ENCODE measurements at places on chromosomes 7 and 10. TPM values are rescaled to one million over a fixed set of nuclear protein-coding genes. Genes with fewer than 3 reads are reported as not detected.

NUPR2 gene
- total RNA-seq = not detected

LRRD1 gene
- not detected for total RNA-seq

- H3K36me3 ChIP-seq = no peaks in the 10 kb centered on the region
- no peaks in the 10 kb centered on the region for H3K27me3 ChIP-seq
- no peak overlapping the region for H3K27ac ChIP-seq
- no peak overlapping the region for H3K4me3 ChIP-seq
Observed at GRCh38 chr7:129498021-129498420, 4.3 kb upstream of the SMKR1 start.

DNA sequence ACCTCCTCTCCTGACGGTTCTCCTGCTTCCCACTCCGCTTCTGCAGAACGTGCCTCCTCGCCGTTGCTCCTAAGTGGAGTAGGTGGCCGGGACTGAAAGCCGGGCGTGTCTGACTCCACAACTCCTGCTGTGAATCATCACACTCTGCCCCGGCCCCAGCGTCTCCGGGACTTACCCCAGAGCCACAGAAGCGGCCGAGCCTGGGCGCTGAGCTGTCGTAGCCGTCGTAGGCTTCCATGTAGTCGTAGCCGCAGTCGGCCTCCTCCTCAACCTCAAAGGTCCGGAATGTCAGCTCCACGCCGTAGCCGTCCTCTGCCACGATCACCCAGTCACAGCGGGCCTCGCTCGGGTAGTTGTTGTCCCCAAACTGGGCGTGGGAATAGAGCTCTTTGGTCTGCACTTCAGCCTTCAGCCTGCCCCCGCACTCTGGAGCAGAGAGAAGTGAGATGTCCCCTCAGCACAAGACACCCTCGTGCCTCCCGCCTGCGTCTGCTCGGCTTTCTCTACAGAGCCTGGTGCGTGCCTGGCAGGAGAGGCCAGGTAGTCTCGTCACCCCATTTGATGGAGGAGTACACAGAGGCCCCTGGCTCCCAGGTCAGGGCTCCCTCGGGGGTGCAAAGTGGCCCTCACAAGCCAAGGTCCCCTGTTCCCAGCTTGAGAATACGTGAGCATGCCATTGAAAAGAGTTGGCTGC lies 11.2 kb upstream of the OPALIN start:
- H3K36me3 ChIP-seq = no peaks in the 10 kb centered on the region
- H3K4me1 ChIP-seq = no peaks in the 10 kb centered on the region
- no peaks in the 10 kb centered on the region for H3K27me3 ChIP-seq
- H3K27ac ChIP-seq = no peak overlapping the region
- DNase-seq = no peak

DNA sequence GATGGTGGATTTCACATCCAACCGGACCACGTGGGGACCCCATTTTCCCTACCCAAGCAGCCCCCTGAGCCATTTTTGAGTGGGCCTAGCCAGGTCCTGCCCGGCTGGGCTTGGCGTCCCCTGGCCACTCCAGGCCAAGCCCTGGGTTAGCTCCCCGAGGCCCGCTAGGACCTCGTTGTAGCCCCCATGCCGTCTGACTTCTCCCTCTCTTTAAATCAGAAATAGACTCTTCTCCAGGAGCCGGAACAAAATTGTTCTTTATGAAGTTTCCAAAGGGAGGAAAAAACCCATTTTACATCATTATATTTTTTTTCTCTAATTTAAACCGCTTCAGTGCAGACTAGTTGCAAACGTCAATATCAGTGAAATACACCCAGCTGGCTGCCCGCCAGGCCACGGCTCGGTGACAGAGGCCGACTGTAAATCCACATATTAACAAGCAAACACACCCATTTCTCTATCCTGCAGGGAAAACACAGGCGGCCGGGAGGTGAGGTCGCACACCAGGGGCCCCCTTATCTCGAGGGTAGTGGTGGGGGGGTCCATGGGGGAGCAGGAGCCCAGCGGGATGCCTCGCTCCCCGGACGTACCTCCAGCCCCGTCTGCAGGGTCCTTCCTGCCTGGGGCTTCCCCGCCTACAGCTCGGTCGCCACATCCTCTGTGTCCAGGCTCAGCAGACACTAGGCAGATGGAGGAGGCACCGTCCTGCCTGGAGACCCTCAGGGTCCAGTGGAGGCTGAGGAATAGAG lies 72.7 kb downstream of the ELFN1 start:
- no peaks in the 10 kb centered on the region for H3K27me3 ChIP-seq
- DNase-seq = no peak
- no peak overlapping the region for H3K4me3 ChIP-seq
- H3K36me3 ChIP-seq = no peaks in the 10 kb centered on the region
- no peaks in the 10 kb centered on the region for H3K4me1 ChIP-seq
- no peak overlapping the region for H3K27ac ChIP-seq
